H7 (cell line): ENCODE measurements at places on chromosomes 6 and 20.

- DNase-seq: no peak
Observed at GRCh38 chr6:11386726-11387125, 150.8 kb upstream of the TMEM170B start.

GRCh38 chr6:154440022-154440421 lies 70.5 kb downstream of the CNKSR3 start:
- no peak for DNase-seq

GRCh38 chr6:125829433-125829832 lies 38.7 kb downstream of the NCOA7 start:
- DNase-seq: no peak

- DNase-seq: no peak
Observed at GRCh38 chr6:54629131-54629530, 217.4 kb upstream of the FAM83B start.

- DNase-seq: no peak
Observed at GRCh38 chr20:47543006-47543431, 41.3 kb downstream of the NCOA3 start.

- DNase-seq: no peak
Observed at GRCh38 chr6:113623129-113623528, 234.0 kb upstream of the MARCKS start.

DNA sequence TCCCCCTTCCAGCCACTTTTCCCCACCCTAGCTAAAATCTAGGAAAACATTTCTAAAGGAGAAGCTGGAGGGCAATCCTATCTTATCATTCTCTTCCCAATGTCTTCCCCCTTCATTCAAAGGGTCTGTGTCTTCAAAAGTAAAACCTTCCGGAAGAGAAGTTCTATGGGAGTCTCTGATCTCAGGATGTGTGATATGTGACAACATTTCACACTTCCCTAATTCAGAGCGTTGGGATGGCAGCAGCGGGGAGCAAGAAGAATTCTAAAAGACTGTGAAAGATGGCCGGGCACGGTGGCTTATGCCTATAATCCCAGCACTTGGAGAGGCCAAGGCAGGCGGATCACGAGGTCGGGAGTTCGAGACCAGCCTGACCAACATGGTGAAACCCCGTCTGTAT lies 65.4 kb upstream of the AKIRIN2 start:
- no peak for DNase-seq

DNA sequence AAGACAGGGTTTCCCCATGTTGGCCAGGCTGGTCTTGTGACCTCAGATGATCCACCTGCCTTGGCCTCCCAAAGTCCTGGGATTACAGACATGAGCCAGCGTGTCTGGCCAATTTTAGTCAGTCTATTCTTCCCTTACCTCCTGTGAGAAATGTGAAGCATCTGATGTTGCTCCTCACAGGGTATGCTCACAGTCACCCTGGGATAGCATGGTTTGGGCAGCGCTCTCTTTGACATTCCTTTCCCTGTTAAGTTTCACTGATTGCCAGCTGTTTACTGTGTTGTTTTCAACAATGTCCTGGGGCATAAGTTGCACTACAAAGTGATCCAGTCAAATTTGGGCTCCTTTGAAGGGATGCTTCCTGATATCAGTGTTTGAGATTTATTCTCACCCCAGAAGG lies 13.1 kb downstream of the CDC5L start:
- no peak for DNase-seq

- DNase-seq: peak; percentile 92
Observed at GRCh38 chr20:61874421-61875068, 191.1 kb downstream of the TAF4 start.

- DNase-seq: peak; percentile 35
Observed at GRCh38 chr6:169168302-169168630, 85.4 kb downstream of the THBS2 start.

GRCh38 chr6:56911847-56912246 lies 43.1 kb upstream of the BEND6 start:
- DNase-seq: no peak

DNA sequence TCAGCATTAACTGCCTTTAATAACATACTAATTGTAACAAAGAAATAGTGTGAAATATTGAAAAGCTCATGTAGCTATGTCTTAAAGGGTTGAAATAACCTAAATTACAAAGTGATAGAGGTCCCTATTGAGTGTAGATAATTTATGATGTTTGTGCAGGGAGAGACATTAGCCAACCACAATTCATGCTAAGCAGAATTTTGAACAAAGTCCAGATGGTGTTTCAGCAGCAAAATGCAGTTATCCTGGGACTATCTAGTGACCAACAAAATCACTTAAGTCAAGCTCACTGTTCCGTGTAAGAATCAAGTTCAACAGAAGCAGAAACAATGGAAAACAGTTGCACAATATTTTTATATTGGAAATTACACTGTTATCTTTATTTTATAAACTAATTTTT lies 218.5 kb downstream of the SIM1 start:
- no peak for DNase-seq

GRCh38 chr20:9253006-9253539 lies 184.2 kb downstream of the PLCB4 start:
- no peak for DNase-seq

DNA sequence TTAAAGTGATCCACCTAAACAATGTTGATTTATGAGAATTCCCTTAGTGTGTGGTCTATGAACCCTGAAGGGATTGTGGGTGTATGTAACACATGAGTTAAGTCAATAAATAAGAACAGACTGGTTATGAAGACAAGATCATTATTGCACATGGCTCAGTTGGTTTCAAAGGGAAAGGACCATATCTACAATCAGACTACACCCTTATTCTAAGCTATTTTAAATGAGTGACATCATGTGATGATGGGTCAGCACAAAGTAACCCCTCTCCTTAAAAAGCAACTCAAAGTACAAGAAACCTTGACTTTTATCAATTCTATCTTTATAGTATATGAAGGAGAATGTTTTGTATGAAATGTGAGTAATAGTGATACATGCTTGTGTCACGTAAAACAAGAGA lies 15.3 kb upstream of the ZSCAN23 start:
- no peak for DNase-seq

DNA sequence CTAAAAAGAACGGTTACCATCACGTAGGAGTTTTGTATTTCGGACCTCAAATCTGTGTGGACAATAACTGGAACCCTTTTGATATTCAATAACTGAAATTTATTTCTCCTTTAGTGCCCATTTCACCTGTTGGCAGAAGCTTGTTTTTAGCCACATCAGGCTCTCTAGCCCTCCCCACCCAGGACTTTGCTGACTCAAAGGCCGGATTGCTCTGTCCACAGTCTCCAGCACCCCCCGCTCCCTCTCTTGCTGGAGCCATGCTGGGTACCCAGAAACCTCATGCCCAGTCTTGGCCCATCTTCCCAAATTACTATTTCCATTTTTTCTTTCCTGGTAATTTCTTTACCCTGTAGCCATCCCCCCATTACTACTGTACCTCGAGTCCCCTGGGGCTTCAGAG lies 55.8 kb upstream of the DUSP22 start:
- no peak for DNase-seq

GRCh38 chr6:167647306-167647705 lies 179.4 kb upstream of the AFDN start:
- no peak for DNase-seq

DNA sequence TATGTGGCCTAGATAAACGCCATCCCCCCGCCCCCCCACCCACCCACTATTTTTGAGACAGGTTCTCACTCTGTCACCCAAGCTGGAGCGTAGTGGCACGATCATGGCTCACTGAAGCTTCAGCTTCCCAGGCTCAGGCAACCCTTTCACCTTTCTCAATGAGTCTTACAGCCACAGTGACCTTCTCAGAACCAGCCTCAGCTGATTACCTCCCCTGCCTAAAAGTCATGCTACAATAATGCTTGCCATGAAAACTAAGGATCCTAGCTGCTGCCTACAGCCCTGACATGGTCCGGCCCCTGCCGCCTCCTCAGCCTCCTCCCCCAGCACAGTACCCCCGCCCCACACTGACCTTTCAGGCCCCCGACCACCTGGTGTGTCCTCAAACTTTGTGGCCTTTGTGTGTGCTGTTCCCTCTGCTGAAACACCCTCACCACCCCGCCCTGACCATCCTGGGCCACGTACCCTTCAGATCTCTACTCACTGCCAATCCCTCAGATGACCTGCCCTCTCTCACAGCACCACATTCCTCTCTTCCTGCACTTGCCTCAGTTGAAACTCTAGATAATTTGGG lies 31.3 kb downstream of the PNPLA1 start:
- DNase-seq: no peak

- DNase-seq: peak; percentile 84
Observed at GRCh38 chr6:2875359-2876191, 27.5 kb downstream of the SERPINB9 start.

- DNase-seq: no peak
Observed at GRCh38 chr20:621125-621756, 11.1 kb upstream of the TCF15 start.

DNA sequence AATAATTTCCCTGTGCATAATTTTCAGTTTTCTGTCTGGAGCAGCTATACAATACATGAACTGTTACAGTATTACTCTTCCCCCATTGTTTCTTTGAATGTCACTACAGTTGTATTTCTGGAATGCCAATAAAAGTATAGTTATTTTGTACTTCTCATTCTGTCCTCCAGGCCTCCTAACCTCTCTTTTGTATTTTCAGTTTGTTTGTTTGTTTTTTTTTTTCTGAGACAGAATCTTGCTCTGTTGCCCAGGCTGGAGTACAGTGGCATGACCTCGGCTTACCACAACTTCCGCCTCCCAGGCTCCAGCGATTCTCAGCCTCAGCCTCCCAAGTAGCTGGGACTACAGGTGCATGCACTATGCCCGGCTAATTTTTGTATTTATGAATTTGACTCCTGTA lies 16.8 kb upstream of the ARID1B start:
- no peak for DNase-seq

DNA sequence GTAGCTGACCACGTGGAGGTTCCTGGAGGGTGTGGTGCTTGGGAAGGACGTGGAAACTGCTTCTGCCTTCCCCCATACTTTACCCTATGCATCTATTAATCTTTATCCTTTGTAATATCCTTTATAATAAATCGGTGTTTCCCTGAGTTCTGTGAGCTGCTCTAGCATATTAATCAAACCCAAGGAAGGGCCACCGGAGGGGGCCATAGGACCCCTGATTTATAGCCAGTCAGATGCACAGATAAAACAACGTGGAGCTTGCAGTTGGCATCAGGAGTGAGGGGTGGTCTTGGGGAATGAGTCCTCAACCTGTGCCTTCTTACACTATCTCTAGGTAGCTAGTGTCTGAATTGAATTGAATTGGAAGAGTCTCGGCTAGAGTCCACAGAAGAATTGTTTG lies 36.5 kb upstream of the TFAP2A start:
- no peak for DNase-seq

- no peak for DNase-seq
Observed at GRCh38 chr6:6569096-6569810, 19.3 kb upstream of the LY86 start.

DNA sequence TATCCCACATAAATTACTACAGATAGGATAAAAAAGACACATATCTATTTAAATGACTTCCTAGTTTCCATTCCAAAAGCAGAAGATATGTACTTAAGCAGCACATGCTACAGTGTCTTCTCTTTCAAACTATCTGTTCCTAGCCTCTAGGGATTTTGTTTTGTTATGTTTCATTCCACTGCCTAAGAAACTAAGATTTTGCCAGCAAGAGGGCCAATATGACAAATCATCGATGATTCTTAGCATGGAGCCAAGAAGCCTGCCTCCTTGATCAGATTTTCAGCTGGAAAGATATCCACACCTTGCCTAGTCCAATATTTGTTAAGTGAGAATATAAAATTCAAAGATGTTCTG lies 7.0 kb downstream of the SNX5 start:
- no peak for DNase-seq

GRCh38 chr6:132687306-132687705 lies 26.5 kb downstream of the VNN1 start:
- DNase-seq: no peak

DNA sequence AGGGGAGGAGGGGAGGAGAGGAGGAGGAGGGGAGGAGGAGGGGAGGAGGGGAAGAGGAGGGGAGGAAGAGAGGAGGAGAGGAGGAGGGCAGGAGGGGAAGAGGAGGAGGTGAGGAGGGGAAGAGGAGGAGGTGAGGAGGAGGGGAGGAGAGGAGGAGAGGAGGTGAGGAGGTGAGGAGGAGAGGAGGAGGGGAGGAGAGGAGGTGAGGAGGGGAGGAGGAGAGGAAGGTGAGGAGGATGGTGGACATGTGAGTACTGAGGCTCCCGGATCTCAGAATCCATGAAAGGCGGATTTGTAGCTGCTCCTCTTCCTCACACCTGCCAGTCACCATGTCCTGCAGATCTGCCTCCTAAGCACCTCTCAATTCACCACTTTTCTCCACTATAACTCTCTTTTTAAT lies 59.8 kb downstream of the PSMB1 start:
- no peak for DNase-seq

DNA sequence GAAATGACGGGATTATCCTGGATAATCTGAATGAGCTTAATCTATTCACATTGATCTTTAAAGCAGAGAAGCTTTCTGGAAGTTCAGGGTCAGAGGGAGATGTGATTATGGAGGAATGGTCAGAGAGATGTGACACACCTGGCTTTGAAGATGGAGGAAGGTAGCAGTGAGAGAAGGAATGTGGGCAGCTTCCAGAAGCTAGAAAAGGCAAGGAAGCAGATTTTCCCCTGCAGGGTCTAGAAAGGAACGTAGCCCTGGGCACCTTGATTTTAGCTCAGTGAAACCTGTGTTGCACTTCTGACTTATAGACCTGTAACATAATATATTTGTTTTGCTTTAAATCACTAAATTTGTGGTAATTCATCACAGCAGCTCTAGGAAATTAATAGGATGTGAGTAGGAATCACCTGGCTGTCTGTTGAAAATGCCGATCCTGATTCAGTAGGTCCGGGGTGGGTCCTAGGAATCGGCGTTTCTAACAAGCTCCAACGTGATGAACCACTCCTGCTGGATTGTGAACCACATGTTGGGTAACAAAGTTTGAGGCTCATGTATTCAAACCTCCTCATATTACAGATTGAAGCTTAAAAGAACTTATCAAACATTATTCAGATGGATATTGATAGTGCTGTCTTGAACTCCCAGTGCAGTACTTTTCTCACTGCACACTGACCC lies 157.0 kb downstream of the GJA1 start:
- no peak for DNase-seq

DNA sequence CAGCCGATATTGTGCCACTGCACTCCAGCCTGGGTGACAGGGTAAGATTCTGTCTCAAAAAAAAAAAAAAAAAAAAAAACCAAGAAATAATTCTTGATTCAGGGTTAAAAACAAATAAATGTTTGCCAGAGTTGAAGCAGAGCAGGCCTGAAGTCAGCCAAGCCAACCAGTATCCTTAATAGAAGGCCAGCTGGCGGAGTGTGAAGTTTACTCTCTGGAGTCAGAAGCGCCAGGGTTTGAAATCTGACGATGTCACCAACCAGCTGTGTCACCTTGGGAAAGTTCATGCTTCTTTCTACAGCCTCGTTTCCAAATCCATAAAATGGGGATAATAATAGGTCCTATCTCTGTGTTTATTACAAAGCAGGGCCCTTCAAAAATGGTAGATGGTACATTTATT lies 73.0 kb upstream of the ENPP5 start:
- DNase-seq: no peak

- DNase-seq: no peak
Observed at GRCh38 chr20:709423-709822, 33.8 kb upstream of the SCRT2 start.
